ENCODE measurements at places on chromosomes 1 and 21. TPM values are rescaled to one million over a fixed set of nuclear protein-coding genes. Genes with fewer than 3 reads are reported as not detected.

CD2 gene
- total RNA-seq: 1.1 TPM

SPATC1L gene
- total RNA-seq: 0.54 TPM

PLPP3 gene
- total RNA-seq: 127 TPM

FAM43B gene
- 0.93 TPM for total RNA-seq

TNFRSF9 gene
- 0.13 TPM for total RNA-seq

RIPPLY3 gene
- not detected for total RNA-seq

TTC39A gene
- total RNA-seq: 0.40 TPM

ATP6V1G3 gene
- not detected for total RNA-seq

MIXL1 gene
- total RNA-seq: not detected

CLSTN1 gene
- 49.1 TPM for total RNA-seq

- ATAC-seq: no peak
Observed at GRCh38 chr21:41593760-41594138, 85.8 kb upstream of the TMPRSS2 start.

- ATAC-seq: no peak
Observed at GRCh38 chr1:101308935-101309333, 72.1 kb downstream of the S1PR1 start.

DNA sequence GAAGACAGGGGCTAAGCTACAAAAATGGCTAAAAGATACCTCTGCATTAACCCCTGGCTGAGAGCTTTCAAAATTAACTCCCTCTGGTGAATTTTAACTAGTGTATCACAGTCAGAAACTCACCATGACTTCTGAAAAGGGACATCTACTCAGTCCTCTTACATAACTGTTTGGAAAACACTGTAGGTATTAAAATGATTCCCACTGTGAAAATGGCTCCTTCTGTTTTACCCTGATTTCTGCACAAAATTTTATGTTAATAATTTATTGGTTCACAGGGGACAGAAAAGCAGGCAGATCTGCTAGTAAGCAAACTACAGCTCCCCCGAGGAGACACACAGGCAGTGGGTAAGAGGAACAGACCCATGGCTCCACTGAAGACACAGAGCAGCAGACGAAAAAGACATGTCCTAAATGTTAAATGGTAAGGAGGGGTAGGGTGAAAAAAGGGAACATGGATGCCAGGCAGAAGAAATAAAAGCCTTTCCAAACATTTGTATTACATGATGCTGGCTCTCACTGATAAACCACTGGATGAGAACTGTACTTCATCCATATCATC is 111.7 kb downstream of the SLC45A1 start:
- ATAC-seq: no peak

DNA sequence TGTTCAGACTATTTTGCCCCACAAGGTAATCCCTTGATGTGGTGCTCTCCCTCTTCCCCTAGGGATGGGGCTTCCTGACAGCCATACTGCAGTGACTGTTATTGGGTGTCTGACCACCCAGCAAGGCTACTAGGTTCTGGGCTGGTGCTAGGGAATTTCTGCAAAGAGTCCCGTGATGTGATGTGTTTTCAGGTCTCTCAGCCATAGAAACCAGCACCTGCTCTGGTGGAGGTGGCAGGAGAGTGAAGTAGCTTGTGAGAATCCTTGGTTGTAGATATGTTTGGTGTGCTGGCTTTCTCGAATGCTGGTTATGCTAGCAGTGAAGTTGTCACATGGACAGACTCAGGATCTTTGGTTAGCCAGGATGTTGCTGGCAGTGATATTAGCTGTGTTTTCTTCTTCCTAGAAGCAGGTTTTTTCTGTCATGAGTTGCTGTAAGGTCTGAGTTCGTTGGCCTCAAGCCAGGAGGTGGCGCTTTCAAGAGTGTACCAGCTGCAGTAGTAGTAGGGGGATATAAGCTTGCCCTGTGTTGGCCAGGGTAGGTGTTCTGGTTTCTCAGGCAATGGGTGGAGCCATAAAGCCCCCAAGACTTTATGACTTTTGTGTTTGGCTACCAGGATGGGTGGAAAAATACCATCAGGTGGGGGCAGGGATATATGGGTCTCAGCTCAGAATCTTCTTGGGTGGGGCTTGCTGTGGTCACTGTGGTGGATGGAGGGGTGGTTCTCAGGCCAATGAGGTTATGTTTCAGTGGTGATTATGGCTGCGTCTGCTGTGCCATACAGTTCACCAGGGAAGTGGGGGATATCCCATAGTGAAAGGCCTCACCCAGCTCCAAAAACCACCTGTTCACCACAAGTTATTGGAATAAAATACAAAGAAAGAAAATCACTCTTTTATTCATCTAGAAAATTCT is 1112.3 kb downstream of the KCNT2 start:
- ATAC-seq: no peak

DNA sequence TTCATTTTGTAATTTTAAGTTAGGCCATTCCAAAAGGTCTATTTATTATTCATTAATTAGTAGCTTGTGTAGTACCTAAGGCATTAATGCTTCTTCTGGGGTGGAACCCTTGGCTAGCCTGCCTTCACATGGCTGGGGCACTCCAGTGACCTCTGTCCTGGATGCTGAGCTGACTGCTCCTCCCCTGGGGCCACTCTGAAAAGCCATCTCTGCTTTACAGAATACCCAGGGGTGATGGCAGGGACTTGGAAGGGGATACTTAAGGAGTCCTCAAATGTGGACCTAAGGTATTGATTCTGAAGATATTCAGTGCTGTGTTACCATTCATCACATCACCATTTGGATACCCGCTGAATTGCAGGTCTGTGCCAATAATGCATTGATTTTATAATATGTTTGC is 187.8 kb upstream of the COA6 start:
- ATAC-seq: no peak

DNA sequence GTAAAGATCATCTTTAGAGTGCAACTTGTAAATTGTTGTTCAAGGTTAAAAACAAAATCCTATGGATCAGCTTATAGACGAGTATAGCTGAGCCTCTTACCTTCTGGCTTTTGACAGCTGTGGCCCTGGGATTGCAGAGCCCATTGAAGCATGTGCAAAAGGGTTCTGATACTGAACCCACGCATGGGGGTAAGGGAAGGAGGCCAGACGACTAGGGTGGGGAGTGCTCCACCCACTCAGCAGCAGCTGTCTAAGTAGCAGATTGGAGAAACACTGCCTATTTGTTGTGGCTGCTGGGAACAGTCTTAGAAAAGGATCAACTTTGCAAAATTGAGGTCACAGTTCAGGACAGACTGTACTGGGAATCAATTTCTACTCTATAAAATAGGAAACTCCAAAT is 16.1 kb downstream of the CD101 start:
- ATAC-seq: no peak

- ATAC-seq: no peak
Observed at GRCh38 chr1:231422798-231423309, 767 bp upstream of the EGLN1 start.

DNA sequence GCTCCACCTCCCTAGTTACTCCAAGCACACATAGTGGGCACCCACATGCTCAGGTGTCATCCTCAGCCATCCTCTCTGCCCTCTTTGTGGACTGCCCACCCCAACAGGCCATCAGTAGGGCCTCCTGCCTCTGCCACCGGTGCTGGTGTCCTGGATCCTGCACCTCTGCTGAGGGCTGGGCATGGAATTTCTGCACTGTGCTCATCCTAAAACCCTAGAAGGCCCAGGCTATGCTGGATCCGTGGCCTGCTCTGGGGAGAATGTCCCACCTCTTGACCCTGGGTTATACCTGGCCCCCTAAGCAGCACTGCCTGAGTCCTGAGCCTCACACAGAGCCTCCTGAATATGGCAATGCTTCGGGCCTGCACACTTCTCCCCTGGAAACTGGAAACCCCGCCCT is 318.3 kb downstream of the MATN1 start:
- ATAC-seq: no peak

GRCh38 chr1:175497501-175497900 is 245.9 kb downstream of the TNR start:
- no peak for ATAC-seq

- ATAC-seq: no peak
Observed at GRCh38 chr1:78650114-78650660, 556 bp downstream of the IFI44 start.

DNA sequence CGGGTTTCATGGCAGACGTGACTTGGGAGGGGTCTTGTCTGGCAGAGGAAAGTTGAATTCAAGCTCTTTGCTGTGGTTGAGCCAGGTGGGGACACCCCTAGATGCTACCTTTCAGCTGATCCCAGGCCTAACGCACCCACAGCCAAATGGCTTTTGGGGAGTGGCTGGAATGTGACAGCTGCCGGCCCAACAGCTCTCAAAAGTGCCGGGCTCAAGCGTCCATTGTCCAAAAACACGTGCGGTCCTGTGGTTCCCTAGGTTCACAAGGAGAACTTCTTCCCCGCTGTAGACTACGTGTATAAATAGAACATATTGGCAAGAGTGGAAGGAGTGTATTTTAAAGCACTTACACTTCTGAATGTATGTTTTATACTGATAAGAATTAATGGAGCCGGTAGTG is 87.1 kb upstream of the ARHGEF16 start:
- ATAC-seq: no peak

All from gastroesophageal sphincter (tissue), 4 donors.